Midbrain (tissue), 1 donor: ENCODE measurements at places on chromosomes 11 and 22.

- DNase-seq, result no peak
Measured at GRCh38 chr11:393219-394033, 583 bp upstream of the PKP3 start.

DNA sequence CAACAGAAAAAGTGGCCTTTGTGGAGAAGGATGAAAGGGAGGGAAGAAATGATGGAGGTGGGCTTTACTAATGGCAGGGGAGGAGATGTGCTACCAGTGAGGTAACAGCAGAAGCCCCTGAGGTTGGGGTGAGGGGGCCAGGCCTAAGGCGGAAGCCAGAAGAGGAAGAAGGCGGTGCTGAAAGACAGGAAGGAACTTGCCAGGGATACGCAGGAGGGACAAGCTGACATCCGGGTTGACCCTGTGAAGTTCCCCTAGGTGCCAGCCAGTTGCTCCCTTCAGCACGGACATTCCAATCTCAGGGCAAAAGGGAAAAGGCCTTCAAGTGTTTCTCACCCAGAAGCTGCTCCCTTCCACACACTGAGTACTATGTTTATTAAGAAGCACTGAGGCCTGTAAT lies 2.3 kb upstream of the TIRAP start:
- no peak for DNase-seq

DNA sequence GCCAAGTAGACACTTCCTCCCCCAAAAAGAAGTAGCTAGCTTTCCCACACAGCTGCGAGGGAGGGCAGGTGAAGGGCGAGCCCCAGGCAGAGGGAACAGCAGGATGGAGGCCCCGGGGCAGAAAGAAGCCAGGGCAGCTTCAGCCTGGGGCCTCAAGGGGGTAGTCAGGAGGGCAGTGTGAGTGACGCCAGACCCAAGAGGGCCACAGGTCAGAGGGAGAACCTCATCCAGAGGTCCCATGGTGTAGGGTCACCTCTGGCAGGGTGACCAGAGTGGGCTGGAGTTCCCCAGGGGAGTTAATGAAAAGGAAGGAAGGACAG lies 9.2 kb downstream of the PRR5 start:
- no peak for DNase-seq

DNA sequence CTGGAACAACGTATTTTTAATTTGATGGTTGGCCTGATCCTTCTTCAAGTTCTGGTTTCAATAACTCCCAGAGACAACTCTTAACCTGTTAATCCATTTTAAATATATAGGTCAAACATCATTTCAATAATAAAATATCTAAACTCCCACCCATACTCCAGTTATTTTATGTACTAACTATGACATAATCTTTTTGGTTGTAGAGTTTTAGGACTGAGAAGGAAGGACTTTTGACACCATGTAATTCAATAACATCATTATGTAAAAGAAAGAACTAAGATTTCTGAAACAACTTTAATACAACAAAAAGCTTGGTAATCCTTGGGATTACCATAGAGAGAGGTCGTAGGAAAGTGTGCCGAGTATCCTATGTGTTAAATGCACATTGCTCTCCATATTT lies 31.5 kb downstream of the VSIG10L2 start:
- no peak for DNase-seq

DNA sequence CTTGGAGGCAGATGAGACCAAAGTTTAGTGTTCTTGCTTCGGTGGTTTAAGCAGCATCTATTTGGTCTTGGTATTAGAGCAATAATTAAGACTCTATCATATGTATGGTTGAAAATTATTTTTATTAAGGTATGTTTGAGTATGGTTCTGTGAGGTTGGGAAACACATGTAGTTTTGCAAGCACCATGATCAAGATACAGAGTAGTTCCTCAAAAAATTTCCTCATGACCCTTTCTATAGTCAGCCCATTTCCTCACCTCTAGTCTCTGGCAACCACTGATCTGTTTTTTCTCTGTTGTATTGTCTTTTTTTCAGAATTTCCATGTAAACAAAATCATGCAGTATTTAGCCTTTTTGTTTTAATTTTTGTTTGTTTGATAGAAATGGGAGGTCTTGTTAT lies 18.4 kb downstream of the MTMR3 start:
- DNase-seq, result no peak

- DNase-seq, result no peak
Measured at GRCh38 chr22:23829845-23830372, 8.9 kb downstream of the DERL3 start.

GRCh38 chr11:34513682-34514449 lies at the start of gene ELF5:
Gene ELF5 (minus strand): TSS chr11:34513794. CDS start chr11:34505749, 8,045 bp downstream.
- DNase-seq, result no peak

DNA sequence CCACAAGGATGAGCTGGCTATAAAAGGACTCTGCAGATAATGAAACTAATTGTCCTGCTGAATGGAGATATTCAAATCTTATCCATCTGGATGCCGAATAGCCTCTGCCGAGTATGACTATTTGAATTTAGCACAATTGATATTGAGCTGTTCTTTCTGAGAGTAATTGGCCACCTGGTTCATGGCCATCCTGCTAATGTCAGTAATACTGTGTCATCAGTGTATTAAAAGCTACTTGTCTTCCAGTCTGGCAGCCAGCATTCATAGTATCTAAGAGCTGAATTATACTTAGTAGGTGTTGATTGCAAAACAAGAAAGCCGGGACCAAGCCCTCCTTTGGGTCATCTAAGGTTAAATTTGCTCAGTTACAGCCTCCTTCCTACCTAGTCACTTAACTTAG lies 310.7 kb upstream of the NCAM1 start:
- DNase-seq, result no peak

DNA sequence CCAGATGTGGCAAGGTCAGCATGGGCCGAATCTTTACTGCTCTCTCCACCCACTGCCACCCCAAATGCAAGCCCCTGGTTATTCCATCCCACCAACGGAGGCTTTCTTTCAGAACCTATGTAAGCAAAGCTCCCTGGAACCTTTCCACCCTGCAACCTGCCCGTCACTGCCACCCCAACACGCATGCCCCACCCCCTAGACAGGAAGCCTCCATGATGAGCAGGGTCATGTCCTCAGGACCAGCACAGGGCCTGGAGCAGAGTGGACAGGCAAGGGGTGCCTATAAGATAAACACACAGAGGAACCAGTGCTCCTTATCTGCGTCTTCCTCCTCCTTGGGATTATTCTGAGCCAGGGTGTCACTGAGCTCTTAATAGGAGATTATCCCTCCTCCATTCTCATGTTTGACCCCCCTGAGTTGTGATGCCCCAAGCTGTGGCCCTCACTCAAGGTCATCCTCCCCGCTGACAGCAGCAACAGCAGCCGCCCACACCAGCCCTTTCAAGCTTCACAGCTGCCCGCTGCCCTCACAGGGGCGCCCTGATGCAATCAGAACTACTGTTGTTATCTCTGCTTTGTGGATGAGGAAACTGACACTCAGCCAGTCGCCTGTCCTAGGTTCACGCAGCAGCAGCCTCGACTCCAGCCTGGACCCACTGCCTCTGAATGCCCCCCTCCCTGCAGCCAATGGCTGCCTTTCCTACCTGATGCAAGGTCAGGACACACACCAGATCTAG lies 647.3 kb downstream of the TBC1D22A start:
- DNase-seq, result no peak

DNA sequence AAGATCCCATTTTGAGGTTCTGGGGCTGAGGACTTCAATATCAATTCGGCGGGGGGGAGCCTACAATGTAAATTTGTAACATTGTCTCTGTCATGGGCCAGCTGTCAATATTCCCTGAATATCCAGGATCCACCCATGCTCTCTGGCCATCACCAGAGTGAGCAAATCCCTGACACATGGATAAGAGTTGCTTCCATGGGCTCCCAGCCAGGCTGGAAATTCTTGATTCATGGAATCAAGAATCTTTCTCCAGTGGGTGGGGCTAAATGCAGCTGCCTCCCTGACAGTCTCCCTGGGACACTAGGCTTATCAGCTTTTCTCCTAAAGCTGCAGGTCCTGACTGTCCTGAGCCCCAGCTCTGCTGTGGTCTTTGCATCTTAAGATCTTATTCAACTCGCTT lies 86.9 kb upstream of the IGLL5 start:
- DNase-seq, result no peak

GRCh38 chr11:71447791-71448256 lies 369 bp downstream of the DHCR7 start:
- no peak for DNase-seq

GRCh38 chr11:118152552-118153471 lies at the start of gene SCN4B:
Gene SCN4B (minus strand): TSS chr11:118152823. CDS start chr11:118152673, 150 bp downstream.
- DNase-seq, result peak; percentile 48

GRCh38 chr11:32428665-32429303 lies 6.6 kb downstream of the WT1 start:
- DNase-seq, result no peak

- no peak for DNase-seq
Measured at GRCh38 chr11:5069272-5069671, at the start of gene OR52E1. Gene OR52E1 (plus strand): TSS chr11:5069572.

DNA sequence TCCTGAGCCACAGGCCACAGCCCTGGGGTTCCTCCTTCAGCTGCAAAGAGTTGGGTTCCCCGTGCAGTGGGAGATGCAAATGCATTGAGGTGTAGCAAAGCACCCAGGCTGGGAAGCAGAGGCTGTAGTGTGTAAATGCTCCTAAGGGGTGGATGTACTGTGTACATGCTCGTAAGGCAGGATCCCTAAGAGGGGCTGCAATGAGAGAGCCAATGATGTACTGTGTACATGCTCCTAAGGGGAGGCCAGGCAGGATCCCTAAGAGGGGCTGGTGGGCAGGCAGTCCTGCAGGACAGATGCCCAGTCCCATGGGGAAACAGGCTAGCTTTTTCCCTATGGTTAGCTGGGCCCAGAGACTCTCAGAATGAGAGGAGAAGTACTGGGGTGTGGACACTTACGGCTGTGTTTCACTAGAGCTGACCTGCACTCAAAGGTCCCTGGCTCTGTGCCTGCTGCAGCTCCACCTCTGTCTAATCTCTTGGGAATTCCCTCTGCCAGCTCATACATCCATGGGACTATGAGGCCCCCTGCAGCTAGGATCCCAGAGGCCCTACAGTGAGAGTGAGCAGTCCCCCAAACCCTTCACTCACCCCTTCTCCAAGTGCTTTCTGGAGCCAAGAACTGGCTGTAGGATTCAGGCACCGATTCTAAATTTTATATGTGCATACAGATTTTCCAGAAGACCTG lies 261.9 kb upstream of the LUZP2 start:
- no peak for DNase-seq

DNA sequence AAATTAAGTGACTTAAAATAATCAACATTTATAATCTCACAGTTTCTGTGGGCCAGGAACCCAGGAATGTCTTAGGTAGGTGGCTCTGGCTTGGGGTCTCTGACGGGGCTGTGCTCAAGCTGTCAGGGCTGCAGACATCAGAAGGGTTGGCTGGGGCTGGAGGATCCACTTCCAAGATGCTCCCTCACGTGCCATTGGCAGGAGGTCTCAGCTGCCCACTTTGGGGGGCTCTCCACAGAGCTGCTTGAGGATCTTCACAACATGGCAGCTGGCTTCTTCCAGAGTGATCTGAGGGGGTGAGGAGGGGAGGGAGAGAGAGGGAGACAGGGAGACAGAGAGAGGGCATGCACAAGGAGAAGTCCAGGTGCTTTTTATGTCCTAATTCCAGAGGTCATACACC lies 18.1 kb downstream of the SLC2A11 start:
- DNase-seq, result no peak

DNA sequence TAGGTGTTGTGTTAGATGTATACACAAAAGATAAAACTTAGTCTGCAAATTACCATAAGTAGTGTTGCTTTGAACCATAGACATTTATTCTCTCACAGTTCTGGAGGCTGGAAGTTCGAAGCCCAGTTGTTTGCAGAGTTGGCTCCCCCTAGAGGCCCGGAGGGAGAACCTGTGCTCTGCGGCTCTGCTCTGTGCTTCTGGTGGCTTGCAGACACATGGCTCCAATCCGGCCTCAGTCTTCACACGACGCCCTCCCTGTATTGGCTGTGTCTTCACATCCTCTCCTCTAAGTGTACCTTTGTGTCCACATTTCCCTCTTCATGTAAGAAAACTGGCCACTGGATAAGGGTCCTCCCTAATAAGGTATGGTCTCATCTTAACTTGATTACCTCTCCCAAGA lies 128.4 kb downstream of the OPCML start:
- DNase-seq, result no peak

DNA sequence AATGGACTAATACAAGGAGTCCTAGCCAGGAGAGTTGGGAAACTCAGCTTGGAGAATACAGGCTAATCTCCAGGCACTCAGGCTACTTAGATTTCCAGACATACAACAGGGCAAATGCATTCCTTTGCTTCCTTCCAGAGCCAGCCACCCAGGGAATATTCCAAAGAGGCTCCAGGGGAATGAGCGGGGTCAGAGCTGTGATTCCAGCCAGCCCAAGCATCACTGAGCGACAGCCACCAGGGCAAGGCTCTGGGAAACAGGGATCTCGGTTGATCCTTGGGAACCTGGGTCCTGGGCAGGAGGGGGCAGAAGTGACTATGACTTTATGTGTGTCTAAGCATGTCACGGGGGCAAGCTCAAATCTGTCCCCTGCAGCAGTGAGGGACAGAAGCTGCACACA lies 112.3 kb upstream of the LMO1 start:
- DNase-seq, result no peak

DNA sequence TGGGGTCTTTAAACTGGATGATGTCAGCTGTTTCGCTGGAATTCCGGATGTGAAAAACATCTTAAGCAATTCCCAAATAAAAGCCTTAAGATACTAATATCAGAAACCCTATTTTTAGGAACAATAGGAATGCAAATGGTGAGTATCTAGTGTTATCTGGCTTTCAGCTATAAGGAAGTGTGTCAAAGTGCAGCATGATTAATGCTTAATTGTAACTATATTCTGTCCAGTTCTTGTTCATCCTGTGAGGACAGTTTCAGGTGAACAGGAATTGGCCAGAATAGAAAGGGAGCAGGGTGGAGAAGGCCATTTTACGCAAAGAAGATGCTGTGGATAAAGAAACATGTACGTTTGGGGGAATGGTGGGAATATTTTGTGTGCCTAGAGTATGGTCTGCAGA lies 108.2 kb downstream of the RASSF10 start:
- DNase-seq, result no peak

GRCh38 chr11:31236143-31236542 lies 133.4 kb downstream of the DCDC1 start:
- no peak for DNase-seq

DNA sequence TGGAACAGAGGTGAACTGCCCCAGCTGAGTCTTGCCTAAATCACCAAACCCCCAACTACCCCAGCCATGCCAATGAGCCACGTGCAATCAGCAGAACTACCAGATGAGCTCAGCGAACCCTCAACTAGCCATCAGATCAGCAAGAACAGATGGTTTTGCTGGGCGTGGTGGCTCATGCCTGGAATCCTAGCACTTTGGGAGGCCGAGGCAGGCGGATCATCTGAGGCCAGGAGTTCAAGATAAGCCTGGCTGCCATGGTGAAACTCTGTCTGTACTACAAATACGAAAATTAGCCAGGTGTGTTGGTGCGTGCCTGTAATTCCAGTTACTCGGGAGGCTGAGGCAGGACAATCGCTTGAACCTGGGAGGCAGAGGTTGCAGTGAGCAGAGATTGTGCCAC lies 374.3 kb downstream of the NXPE2 start:
- no peak for DNase-seq

- no peak for DNase-seq
Measured at GRCh38 chr11:117883063-117883462, 6.6 kb upstream of the FXYD6 start.

GRCh38 chr11:72789493-72790131 lies 4.2 kb downstream of the STARD10 start:
- no peak for DNase-seq
